ENCODE measurements at places on chromosomes 13 and 19. TPM values are rescaled to one million over a fixed set of nuclear protein-coding genes. Genes with fewer than 3 reads are reported as not detected.

Gene LRRC8E
- total RNA-seq, result 13.8 TPM

Gene SYT3
- not detected for total RNA-seq

Gene LGALS7B
- total RNA-seq, result 0.97 TPM

Gene KLK13
- not detected for total RNA-seq

Gene SUGP2
- total RNA-seq, result 39.1 TPM

Gene C5AR1
- total RNA-seq, result 0.49 TPM

Gene FBXO46
- total RNA-seq, result 9.7 TPM

Gene ARL11
- not detected for total RNA-seq

Gene DCAF15
- total RNA-seq, result 14.3 TPM

Gene BRME1
- total RNA-seq, result 0.36 TPM

Gene FFAR3
- total RNA-seq, result not detected

Gene PGLYRP2
- not detected for total RNA-seq

Gene KCNRG
- total RNA-seq, result 3.0 TPM

Gene GFY
- not detected for total RNA-seq

Gene ERVK3-1
- 26.4 TPM for total RNA-seq

Gene MRPL57
- total RNA-seq, result 12.3 TPM

Gene KLK10
- 0.12 TPM for total RNA-seq

Gene FGF22
- total RNA-seq, result not detected

Gene CYP4F22
- not detected for total RNA-seq

Gene CEACAM5
- not detected for total RNA-seq

Gene WBP4
- 8.4 TPM for total RNA-seq

Gene ZNF66
- total RNA-seq, result 3.1 TPM

Gene GPR183
- 0.97 TPM for total RNA-seq

Gene ZNF582
- total RNA-seq, result 5.1 TPM

Gene ZNF564
- total RNA-seq, result 6.9 TPM

Gene KANK2
- 380 TPM for total RNA-seq
